ENCODE measurements at places on chromosomes 12 and 14.

DNA sequence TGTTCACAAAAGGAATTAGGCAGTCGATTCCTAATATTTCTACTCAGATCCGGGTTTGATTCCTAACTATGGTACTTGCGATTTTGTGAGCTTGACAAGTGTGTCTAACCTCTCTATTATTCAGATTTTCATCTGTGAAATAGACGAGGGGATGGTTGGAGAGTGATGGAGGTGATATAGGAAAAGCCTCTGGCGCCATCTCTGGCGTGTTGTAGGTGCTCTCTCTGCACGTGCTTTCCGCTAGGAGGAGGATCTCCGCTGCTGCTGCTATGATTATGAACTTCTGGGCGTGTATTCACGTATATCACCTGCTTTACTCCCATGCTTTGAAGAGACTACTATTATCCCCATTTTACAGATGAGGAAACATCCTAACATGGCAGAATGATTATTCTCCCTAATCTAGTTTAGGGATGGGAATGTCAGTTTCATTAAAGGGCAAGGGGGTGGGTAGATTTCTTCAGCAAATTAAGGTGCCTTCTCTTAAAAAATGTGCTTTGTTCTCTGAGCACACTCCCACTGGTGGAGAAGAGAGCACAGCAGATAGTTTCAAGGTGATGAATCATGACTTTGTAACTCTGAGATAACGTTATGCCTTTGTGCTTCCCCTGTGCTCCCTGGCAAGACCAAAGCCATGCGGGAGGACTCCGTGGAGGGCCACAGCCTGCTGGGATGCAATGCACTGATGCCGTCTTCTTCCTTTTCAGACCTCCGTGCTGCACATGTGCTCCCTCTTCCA lies 97.1 kb downstream of the PRIMA1 start:
- no peak for DNase-seq

GRCh38 chr14:98446508-98446907 lies 825.5 kb downstream of the BCL11B start:
- no peak for DNase-seq

DNA sequence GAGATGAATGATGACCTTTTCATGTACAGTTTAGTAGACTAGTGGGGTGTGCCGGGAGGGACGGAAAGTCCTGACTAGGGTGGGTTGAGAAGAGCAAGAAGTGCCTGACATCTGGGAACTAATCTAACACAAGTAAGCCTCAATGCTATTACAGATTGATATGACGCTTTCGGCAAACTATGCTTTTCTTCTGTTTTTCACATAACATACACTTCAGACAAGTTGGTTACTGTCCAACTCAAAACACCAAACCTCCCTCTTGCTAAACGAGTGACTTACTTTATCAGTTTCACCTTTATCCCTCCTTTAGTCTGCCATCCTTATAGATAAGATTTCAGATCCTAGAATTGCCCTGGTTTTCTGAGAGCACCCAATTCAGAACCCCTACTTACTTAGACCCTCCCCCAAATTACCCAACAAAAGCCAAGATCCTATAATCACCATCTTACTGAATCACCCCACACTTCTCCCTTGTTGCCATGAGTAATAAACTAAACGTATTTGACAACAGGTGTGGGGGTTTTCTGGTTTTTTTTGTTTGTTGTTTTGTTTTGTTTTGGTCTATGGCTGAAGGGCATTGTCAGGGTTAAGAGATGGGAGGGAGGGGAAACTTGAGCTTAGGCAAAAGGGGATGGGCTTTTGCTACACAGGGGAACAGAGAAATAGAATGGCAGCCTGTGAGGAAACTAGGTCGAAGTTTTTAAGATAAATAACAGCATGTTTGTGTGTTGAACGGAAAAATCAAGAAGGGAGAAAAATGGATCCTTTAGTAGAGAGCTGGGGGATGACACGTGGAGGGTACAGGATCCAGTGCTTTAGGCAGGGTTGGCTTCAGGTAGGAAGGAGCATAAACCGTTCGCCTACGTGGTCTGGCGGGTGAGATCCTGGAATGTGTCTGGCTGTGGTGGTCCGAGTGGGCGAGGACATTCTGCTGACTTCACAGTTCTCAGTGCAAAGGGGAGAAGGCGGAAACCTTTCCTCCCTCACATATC lies 6.1 kb upstream of the PSMA3 start:
- DNase-seq, result peak; percentile 3

DNA sequence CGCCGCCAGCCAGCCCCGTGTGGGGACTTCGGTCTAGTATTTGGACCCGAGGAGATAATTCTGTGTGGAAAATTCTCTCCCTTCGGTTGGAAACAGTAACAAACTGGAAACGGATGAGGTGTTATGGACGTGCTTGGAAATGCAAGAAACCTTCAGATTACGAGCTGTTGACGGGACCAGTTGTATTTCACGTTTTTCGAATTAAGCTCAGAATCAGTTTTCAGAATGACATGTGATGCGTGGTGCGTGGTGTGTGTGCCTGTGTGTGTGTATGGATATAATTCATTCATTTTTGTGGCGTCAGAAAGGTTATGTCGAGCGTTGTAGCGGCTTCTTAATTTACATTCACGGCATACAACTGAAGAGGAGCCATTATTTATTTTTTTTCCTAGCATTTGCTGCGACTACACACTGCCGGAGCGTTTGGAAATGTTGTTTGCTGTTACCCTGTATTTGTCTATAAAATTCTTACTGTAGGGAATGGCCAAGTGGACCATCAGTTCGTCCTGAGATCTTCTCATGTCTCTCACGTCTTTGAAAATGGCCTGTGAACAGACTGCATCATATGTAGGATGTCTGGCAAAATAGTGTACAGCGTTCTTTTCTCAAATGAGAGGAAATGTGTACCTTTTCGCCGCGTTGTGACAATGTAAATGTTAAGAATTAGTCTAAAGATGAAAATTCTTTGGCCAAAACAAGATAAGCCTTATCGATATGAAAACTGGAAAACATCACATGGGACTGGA lies 1.3 kb downstream of the TRAF3 start:
- DNase-seq, result peak; percentile 53

DNA sequence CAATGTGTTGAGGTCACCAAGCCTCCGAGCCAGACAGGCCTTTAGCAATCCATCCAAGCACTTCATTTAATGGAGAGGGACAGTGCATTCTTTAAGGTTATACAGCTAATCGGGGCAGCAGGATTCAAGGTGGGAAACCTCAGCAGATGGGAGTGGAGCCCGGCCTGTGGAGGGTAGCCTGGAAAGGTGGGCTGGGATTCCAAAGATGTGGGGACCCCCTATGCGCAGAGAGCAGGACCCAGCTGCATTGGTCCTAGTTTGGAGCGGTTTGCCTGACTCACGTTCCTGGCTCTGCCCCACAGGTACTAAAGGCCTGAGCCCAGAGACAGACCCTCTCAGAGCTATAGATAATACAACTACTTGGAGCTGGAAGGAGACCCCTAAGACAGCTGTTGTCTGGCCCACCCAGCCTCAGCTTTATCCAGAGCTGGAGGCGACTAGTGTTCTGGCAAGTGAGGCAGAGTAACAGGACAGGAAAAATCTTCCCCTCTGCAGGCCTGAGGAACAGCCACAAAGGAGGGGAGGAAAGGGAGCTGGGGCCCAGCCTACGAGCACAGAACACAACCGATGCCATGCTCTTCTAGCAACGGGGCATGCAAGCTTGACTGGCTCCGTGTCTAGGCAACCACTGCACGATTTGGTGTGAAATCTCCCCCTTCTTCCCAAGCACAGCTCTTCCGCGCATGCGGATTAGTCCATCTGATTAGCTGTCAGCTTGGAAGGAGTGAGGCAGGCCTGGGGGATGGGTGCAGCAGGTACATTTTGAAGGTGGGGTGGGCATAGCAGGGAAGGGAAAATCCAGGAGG lies 1.1 kb upstream of the MYH7 start:
- no peak for DNase-seq

GRCh38 chr14:24941719-24942118 lies 108.2 kb downstream of the STXBP6 start:
- DNase-seq, result no peak

DNA sequence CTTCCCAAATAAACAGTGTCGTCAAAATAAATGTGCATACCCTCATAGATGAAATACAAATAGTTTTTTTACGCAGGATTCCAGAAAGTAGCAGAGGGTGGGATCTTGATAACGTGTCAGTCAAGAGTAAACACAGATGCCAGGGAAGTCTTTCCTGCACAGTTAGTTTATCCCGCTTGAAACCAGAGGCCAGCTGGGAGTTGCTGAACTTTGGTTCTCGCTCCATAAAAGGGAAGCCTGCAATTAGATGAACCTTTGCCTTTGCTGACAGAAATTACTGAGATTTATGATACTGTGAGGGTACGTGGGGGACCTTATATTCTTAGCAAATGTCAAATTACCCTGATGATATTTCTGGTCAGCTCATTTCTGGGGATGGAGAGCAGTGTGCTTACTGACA lies 18.9 kb downstream of the FAR2 start:
- DNase-seq, result no peak

DNA sequence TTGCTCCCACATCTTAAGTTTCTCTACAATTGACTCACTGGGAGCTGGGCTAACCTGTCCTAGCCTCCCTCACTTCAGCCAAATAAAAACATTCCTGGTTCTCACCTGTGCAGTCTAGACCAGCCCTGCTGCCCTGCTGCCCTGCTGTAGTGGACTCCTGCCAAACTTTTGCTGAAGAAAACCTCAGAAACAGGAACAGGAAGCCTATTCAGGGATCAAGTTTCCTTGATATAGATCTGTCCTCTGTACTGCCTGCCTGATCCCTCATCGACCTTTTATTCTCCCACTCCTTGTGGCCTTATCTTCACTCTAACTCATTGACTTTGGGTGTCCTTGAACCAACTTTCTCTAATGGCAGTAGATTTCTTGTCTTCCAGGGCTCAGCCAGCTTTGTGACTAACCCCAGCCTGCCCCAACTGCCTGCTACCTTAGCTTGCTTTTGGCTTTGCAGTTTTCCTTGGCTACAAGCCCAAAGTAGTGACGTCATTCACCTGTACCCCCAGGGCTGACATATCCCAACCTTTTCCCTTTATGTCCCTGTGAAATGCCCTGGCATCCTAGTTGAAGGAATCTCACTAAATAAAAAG lies 234.8 kb downstream of the DUSP6 start:
- DNase-seq, result peak; percentile 14

- peak; percentile 13 for DNase-seq
Measured at GRCh38 chr14:34693228-34693939, 21.0 kb downstream of the CFL2 start.

DNA sequence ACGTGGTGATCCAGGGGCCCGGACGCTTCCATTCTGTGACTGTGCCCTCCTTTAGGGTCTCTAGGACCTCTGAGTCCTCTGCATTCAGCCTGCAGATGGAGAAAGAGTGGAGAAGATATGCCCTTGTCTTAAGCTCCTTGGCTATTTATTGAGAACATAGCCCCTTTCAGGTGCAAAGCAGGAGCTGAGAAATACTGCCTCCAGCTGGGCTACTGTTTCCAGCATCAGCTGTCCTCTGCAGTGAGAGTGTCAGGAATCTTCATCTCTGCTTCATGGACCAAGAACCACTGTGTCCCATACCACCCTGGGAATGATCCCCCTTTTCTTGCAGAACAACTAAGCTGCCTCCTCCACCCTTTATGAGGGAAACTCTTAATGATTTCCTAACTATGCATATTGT lies 47.8 kb upstream of the CEP83 start:
- no peak for DNase-seq

DNA sequence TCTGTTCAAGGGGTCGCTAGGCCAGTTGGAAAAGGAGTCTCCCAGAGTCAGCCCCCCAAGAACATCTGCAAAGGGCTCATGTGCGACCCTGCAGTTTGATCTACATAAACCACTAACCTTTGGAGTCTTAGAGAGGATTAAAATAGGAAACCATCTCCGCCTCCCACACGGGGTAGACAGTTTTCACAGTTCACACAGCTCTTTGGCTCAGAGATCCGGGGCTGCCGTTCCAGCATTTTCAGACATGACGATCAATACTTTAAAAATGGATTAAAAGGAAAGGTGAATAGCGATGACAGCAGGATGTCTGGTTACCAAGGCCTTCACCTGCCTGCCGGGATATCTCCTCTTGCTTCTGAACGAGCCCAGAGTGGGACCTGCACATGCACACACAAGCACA lies 59.8 kb upstream of the BCL11B start:
- no peak for DNase-seq

GRCh38 chr14:52888159-52888558 lies 62.7 kb downstream of the FERMT2 start:
- no peak for DNase-seq

- DNase-seq, result peak; percentile 49
Measured at GRCh38 chr12:12837025-12837812, 24.1 kb downstream of the DDX47 start.

- no peak for DNase-seq
Measured at GRCh38 chr14:36746872-36747271, 85.2 kb downstream of the PAX9 start.

DNA sequence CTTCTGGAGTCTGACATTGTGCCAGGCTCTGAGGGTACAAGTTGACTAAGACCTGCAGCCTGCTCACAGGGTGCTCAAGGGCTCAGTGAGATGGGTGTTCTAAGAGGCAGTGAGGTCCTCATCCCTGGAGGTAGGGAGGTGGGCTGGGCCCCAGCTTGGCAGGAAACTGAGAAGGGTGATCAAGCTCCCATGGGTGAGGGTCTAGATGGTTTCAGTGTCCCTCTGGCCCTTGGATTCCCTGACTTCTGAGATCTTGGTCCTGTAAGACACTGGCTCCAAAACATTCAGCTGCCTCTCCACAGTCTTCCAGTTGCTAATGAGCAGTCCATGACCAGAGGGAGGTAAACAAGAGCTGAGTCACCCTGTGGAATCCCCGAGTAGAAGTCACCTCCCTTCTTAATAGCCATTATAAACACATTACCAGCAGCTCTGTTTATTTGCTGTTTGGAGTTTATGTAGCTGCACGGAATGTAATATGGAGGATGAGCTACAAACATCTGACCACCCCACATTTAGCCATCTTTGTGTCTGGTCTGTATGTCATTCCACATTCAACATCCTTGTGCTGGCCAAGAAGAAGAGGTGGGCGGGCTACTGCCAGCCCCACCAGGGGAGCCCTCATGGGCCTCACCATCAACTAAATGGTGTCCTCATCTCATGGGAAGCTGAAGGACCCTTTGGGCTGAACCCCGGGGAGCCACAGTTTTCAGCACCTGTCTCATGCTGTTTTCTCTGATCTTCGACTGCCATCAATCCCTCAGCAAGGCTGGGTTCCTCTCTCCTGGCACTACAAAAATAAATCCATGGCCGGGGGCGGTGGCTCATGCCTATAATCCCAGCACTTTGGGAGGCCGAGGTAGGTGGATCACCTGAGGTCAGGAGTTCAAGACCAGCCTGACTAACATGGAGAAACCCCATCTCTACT lies 37.2 kb upstream of the BDKRB2 start:
- DNase-seq, result no peak

GRCh38 chr14:76901171-76902055 lies 75.2 kb downstream of the LRRC74A start:
- no peak for DNase-seq

Data from suppressor macrophage treated with lipopolysaccharide for 4 hours (primary cell).